ENCODE measurements at places on chromosomes 13 and 19. TPM values are rescaled to one million over a fixed set of nuclear protein-coding genes. Genes with fewer than 3 reads are reported as not detected.

DNA sequence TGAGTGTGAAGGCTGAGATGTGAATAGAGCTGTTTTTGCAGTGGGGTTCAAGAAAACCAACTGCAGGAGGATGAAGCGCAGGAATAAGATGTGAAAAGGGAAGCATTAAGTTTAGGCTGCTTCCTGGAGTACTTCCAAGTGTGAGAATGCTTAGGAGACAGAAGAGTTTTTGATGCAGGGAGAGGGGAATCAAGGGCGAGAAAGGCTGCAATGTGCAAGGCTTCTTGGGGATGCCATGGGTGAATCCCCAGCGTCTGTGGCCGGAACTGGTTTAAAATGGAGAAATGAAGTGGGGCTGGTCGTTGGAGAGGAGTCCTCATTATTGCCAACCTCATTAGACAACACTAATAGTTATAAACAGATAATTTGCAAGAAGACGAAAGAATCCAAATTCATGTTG is 764.9 kb downstream of the LIG4 start:
- DNase-seq: no peak

- no peak for DNase-seq
These were observed 20.4 kb downstream of the POU2F2 start for GRCh38 chr19:42111811-42112210.

DNA sequence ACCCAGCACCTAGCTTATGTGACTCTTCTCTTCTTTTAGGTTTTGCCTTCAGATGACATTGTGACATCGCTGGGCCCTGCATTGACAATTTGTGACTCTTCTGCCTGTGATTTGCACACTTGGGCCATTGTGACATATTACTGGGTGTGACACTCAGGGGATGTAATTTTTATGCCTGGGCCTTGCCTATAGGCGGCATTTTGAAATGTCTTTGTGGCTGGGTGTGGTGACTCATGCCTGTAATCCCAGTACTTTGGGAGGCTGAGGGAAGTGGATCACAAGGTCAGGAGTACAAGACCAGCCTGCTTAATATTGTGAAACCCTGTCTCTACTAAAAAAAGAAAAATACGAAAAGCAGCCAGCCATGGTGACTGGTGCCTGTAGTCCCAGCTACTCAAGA is 28.4 kb upstream of the ZNF681 start:
- no peak for DNase-seq

GRCh38 chr19:55080121-55080967 is 4.7 kb downstream of the EPS8L1 start:
- peak; percentile 69 for DNase-seq

DNA sequence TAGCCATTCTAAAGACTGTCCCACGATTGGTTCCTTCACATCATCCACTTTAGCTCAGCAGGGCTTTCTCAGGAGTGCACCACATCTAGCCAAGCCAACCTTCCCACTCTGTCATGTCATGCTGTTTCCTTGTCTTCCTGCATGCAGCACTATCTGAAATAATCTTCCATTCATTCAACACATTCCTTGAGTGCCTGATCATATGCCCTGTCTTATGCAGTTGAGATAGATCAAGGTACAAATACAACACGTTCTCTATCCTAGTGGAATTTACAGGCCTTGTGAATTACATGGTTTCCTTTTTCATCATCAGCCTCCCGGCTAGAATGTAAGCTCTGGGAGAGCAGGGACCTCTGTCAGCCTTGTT is 6.8 kb upstream of the MRPS31 start:
- DNase-seq: no peak

The LILRB3 gene
- total RNA-seq: 3.1 TPM

The USE1 gene
- total RNA-seq: 28.0 TPM

The CCDC122 gene
- total RNA-seq: 8.5 TPM

The ZNF534 gene
- not detected for total RNA-seq

The NANOS3 gene
- 0.75 TPM for total RNA-seq

Measured in mucosa of gallbladder (tissue), 1 donor.